MG63 (cell line): ENCODE measurements at places on chromosomes 16 and 17. TPM values are rescaled to one million over a fixed set of nuclear protein-coding genes. Genes with fewer than 3 reads are reported as not detected.

GRCh38 chr17:33178681-33179080, 114.4 kb downstream of the ASIC2 start:
- peak; percentile 69 for DNase-seq

DNA sequence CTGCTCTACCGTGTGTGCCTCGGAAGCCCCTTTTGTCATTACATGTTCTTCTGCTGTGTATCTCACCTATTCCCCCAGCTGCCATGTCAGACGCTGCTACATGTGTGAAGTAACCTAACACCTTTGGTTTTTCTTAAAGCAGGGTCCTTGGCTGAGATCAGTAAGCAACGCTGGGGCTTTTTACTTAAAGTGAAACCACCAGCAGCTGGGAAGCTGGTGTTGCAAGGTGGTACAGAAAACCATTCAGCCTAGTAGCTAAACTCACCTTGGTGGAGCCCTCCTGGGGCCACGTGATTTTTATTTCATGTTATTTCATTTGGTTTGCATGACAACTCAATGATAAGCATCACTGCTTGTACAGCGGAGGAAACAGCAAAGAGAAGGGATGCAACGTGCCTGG, 62.6 kb downstream of the PLCG2 start:
- DNase-seq: no peak

DNA sequence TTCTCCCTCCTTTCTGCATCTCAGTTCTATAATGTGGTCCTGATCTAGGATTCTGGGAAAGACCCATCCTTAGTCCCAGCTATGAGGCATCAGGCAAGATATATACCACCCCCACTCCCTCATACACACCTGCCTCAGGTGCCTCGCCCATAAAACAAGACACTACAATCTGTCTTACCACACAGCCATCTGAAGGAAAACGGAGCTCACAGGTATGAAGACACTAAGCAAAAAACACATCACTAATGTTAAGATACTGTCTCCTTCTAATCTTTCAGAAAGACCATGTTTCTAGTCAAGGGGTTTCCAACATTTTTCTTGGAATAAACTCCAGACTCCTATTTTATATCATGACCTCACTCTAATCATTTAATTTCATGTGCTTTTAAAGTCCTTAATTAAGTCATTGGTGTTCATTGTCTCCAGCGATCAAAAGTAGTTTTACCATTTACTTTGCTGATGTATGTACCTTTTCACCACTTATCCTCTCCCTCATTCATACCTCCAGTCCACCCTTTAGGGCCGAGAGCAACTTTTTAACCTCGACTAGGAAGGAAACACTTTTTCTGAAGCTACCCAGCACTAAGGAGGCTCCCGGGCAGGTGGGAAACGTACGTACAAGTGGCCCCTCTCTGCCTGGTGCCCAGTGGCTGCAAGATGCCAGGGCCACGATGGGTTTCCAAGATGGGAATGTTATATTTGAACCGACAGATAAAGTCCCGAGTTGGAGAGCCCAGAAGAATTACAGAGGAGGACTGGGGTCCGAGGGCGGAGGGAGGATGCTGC, 979 bp downstream of the MAP3K14 start:
- DNase-seq: no peak

The SOX15 gene
- total RNA-seq: 0.23 TPM in 1 of 2 replicates, not detected in the other

- no peak for DNase-seq
Measured at GRCh38 chr17:31072186-31072585, 22.6 kb upstream of the NF1 start.

The MPV17L gene
- 0.59 and 1.3 TPM in 2 replicates for total RNA-seq

The IRX5 gene
- total RNA-seq: 16.7 and 26.4 TPM in 2 replicates

GRCh38 chr17:32813021-32813420, 63.9 kb downstream of the MYO1D start:
- no peak for DNase-seq

- DNase-seq: no peak
Measured at GRCh38 chr17:10247810-10248209, 49.4 kb upstream of the GAS7 start.

The SMIM36 gene
- total RNA-seq: not detected in 2 replicates

DNA sequence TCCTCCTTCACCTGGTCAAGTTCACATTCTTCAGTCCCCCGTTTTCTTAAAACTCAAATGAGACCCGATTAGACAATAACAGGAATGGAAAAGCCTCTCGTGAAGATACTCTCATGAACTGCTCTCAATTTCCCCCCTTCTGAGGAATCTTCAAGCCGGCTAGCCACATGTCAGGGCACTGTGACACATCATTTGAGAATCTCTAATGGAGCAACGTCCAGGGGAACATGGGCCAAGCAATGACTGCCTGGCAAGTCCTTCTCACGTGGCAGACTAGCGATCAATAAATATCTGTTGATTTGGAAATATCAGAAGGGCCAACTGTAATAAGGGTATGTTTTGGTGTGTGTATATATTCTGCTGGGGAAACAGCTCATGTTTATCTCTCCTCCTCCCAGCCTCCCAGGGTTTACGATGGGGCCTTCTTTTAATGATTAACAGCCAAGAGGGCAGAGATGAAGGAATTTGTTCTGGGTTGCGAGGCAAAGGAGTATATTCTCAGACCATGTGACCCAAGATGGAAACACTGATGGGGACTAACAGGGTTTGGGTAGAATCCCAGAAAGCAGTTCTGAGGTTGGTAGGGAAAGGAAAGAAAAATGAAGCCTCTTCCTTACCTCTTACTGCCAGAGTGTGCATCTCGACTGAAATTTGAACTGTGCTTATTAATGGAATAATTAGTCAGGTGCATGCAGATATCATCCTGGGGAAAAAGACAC, 21.4 kb downstream of the TTLL6 start:
- peak; percentile 83 for DNase-seq

The HOXB1 gene
- not detected in 2 replicates for total RNA-seq

DNA sequence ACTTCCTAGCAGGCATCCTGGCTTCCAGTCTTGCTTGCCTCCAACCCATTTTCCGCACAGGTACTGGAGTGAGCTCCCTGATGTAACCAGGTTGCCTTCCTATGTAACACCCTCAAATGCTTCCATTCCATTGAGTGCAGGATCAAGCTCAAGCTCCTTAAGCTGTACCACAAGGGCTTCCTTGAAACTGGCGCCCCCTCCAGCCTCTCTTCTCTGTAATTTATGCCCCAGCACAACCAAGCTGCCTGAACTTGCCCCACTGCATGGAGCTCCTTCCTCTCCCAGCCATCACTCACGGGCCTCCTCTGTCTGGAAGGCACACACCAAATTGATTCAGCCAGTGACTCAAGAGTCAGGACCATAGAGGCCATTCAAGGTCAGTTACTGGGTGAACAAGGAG, 234.8 kb upstream of the RPL38 start:
- DNase-seq: no peak

The KCNG4 gene
- not detected in 2 replicates for total RNA-seq

DNA sequence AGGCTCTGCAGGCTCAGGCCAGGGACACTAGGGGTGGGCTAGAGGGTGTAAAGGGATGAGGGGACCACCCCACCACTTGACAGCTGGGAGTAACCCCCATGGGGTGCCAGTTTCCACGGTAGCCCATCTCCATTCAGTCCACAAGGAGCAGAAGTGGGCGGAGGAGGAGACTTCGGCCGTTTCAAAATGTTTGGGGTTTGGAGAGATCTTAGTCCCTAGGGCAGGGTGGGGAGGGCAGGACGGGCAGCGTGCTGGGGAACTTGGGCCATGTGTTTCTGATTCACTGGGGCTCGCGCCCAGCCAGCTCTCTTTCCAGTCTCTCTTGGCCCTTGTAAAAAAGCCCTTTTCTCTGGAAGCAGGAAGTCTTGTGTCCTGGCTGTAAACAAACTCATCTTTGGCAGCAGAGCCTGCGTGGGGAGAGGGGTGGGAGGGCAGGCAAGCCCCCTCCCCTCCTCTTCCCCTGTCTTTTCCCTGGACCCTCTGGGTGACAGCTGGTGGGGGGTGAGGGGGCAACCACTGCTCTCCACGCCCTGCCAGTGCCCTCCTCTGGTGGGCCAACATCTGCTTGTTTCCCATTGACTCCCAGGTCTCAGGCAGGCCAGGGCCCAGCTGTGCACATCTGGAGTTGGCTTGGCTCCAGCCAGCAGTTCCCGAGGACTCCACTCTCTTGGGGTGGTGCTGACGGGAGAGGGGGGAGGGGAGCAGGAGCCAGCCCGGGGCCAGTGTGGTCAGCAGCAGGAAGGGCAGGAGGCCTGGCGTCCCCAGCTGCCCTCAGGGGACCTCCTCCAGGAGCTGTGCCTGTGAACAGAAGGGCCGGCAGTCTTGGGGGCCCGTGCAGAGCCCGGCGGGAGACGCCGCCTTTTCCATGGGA, 8.1 kb downstream of the CYGB start:
- DNase-seq: peak; percentile 99

DNA sequence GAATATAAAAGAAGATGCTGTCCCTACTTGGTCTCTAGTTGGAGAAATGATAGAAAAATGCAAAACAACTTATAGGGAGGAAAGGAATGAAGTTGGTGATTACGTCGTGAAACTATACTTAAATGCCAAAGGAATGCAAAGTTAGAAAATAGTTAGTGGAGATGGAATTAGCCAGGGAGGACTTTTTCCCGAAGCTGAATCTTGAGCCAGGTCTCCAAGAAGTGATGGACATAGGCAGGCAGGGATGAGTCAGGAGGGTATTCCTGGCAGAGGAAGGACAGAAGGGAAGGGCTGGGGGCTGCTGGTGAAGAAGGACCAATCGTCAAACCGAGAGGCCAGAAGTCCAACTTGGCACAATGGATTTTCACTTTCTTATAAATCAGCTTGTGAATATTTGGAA, 1.8 kb downstream of the SNTB2 start:
- DNase-seq: peak; percentile 45

DNA sequence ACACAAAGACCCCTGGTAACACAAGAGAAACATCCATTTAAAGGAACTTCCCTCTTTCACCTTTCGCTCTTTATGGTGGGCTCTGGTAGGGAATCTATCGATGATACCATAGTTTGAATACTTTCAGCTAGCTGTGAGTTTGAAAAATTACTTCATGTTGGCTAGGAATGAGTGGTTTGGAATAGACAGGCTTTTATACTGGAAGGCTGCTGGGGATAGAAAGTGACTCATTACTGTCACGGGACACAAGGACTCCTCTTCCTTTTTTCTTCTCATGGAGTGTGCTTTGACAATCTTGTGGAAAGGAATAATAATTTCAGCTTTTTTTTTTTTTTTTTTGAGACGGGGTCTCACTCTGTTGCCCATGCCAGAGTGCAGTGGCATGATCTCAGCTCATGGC, 76.9 kb downstream of the CYB561 start:
- peak; percentile 19 for DNase-seq

DNA sequence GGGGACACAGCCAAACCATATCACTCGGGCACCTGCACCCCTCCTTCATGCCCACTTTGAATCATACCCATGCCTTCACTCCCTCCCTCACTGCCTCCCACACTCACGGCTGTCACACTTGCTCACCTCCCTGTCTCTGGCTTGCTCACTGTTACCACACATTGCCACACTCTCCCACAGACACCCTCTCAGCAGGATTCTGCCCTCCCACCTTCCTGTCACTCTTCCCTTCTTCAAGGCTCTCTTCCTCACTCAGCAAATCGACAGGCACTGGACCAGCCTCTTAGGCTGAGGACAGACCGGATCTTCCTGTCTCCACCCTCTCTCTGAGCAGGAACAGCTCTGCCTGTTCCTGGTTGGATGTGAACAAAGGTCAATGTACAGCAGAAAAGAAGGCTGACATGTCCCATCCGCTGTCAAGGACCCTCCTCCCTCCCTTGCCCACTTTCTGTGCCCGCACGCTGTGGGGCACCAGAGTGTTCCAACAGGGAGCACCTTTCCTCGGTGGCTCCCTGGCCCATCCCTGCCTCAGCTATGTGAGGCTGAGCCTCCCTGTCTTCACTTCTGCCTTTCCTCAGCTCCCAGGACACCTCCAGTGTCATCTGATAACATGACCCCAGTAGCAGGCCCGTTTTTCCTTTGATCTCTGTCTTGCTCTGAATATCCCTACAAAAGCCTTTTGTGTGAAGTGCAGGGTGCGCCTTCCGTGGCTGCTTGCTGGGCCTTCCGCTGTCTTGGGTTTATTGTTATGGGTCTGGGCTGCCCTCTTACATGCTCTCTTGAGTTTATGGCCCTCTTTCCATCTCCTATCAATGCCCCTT, 47.0 kb downstream of the CCDC182 start:
- DNase-seq: no peak

DNA sequence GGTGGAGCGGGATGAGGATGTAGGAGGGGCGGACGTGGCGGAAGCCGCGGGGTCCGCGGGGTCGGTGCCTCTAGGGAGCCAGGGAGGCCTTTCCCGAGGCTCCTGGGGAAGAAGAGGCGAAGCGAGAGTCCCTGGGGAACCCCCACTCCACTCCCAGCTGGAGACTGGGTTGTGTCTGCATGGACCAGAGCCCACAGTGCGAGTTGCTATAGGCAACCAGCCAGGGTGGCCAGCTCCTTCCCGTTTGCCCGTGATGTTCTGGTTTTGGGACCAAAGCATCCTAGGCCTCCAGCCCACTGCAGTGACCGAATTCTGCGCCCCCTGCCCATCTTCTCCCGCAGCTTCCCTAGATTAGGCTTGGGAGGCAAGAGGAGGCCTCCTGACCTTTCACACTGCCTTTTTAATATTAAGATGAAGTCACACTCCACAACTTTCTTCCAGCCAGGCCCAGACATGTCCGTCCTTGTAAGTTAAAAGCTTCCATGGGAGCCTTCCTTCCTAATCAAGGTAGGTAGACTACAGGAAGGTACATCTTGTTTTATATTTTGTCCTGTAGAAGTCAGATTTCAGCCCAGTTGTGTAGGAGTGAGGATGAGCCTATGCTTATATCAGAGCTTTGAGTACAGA, 469 bp downstream of the AMZ2 start:
- DNase-seq: peak; percentile 64

- peak; percentile 86 for DNase-seq
Measured at GRCh38 chr17:40559954-40560591, 5.2 kb downstream of the CCR7 start.

DNA sequence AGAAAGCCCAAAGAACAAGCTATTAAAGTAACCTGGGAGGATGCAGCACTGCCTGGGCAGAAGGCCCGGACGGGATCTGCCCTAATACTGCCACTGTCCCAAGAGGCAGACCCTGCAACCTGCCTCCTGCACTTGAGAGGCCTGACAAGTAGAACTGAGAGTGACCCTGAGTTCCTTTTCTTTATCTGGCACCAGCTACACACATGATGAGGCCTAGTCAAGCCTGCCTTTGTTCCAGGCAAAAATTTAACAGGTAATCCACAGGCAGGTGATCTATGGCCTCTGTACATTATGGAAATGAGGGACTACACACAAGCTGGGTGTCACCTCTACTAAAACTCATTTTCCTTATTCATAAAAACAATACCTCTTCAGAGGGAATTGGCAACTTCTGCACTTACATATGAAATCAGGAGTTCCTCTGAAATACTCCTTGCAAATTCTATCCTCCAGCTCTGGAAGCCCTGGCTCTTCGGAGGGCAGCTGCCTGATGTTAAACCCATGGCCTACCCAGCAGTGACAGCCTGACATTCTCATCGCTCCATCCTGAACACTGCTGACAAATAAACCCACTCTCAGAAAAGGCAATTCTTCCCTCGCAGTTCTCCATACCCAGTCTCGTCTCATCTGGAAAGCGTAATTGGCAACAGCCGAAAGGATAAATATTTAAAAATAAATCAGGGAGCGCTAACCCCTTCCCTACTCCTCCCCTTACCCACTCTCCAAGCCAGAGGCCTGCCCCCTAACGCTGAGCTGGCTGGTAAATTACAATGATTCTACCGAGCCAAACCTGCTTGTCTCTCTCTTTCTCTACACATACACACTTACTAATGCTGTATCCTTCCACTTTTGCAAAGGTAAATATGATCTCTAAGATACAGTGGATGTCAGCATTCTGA, 2.5 kb upstream of the ZFHX3 start:
- DNase-seq: peak; percentile 54

GRCh38 chr17:80892019-80892855, 99.4 kb upstream of the CHMP6 start:
- DNase-seq: peak; percentile 99

The ARHGAP44 gene
- 1.2 and 2.8 TPM in 2 replicates for total RNA-seq
